ENCODE measurements at places on chromosomes 2 and 18.

- no peak for DNase-seq
These were observed 1.9 kb downstream of the SLC11A1 start for GRCh38 chr2:218383892-218384519.

DNA sequence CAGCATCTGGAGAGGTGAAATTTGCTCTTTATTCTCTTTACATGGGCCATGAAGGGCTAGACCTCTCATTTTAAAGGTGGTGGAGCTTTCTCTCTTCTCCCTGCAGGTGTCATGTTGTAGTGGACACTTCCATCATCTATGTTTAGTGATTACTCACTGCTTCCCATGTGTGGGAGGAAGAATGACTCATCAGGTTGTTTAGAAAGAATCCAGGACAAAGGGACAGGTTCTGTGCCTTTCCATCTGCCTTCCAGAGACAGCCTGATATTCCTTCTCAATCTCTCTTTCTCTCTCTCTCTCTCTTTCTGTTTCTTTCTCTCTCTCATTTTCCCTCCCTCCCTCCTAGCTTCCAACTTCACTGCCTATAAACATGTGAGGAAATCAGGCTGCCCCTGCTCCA lies 38.7 kb downstream of the SCG2 start:
- DNase-seq: no peak

GRCh38 chr18:28208712-28209265 lies 31.9 kb upstream of the CDH2 start:
- DNase-seq: no peak

GRCh38 chr2:8803658-8804379 lies 33.6 kb downstream of the KIDINS220 start:
- DNase-seq: no peak

DNA sequence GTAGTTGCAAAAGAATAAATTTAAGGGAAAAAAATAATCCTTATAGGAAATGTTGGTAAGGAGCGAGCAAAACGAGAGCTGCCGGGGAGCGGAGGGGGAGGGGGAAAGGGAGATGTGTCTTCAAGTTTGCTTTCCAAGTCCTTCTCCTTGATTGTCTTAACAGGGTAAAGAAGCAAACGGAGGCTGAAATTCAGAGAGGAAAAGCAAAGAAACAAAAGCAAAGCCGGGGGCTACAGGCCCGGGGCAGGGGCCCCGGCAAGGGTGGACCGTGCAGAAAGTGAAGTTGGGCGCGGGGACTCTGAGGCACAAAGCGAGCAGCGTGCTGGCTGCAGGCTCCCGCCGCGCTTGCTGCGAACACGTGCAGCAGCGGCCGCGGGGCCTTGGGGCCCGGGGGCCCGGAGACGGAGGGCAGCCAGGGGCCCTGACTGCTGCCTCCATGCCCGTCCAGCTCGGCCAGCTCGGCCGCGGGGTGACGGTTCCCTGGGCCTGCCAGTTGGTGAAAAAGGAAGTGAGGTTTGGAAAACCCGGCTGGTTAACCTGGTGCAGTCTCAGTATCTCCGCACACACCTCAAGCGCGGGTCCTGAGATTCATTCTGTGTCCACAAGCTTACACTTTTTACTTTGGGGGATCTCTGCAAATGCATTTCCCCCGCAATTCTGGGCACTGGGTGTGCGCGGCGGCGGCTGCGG lies 4.1 kb downstream of the BCL11A start:
- no peak for DNase-seq

DNA sequence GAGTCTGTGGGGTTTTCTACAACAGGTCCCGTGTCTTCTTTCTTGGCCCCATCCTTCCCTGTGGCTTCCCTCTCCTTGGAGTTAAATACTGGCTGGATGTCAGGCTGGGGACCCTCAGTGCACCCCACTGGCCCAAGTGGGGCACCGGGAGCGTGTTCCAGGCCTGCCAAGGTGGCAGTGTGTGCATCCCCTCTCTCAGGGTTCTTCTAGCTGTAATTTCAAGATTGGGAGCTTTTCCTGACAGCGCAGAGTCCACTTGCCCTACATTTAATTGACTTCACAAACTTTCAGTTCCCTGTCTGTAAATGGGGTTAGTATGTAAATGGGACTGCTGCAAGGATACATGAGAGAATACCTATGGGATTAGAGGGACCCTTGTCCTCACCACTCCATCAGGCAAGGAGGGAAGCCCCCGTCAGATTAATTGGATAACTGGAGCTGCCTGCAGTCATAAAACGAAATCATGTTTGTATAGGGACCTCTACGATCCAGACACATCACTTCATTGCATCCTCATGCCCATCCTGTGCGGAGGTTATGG lies 66.6 kb downstream of the IL1R2 start:
- no peak for DNase-seq

Measured in right lung (tissue), 10 donors.